C1 segment of cervical spinal cord (tissue), 14 donors: ENCODE measurements at places on chromosomes 11 and 22.

GRCh38 chr22:32699001-32699582 is 102.4 kb upstream of the TIMP3 start:
- DNase-seq, result no peak

- DNase-seq, result no peak
Measured at GRCh38 chr22:22449819-22450218, 58.7 kb downstream of the ZNF280B start.

DNA sequence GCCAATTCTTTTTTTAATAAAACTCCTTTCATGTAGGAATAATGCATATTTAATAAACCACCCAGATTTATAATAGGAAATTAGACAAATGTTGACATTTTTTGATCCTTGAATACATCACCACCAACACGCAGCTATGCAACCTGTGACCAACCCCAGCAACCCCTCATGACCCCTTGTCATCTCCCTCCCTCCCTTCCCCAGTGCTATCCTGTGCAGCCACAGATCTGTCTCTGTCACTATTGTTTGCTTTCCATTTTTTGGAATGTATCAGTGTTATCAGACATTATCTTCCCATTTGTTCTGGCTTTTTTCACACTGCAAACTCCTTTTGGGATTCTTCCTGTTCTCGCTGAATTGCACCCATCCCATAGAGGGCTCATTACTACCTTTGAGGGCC is 114.1 kb downstream of the VPREB1 start:
- no peak for DNase-seq

- no peak for DNase-seq
Measured at GRCh38 chr22:41949297-41949965, 2.5 kb upstream of the CENPM start.
